ENCODE measurements at places on chromosomes 2 and 18.

- DNase-seq = no peak
Observed at GRCh38 chr2:28352104-28352503, 40.6 kb upstream of the FOSL2 start.

DNA sequence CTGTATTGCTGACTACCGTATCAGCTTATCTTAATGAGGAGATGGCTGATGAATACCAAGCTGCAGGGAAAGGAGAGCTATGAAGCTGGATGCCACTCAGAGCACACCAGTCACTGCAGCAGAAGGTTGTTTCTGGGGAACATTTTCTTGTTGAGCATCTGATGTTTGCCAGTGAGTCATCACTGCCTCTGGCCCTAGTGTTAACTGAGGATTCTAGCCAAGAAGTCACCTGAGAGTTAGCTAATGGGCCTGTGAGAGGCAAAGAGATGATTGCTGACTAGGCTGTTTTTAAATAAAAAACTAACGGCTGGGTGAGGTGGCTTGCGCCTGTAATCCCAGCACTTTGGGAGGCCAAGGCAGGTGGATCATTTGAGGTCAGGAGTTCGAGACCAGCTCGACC lies 37.9 kb downstream of the CCDC150 start:
- DNase-seq = no peak

DNA sequence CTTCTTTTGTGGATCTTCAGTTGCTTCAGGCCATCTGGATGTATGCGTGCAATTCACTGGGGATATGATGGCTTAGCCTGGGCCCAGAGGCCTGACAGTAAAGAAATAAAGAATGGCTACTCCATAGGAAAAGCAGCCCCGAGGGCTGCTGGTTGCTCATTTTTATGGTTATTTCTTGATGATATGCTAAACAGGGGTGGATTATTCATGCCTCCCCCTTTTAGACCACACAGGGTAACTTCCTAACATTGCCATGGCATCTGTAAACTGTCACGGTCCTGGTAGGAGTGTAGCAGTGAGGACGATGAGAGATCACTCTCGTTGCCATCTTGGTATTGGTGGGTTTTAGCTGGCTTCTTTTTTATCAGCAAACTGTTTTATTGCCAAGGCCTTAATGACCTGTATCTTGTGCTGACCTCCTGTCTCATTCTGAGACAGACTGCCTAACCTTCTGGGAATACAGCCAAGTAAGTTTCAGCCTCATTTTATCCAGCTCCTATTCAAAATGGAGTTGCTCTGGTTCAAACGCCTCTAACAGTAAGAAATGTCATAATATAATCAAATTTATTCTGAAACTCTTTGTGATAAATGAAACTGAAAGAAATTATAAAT lies 60.5 kb downstream of the DSEL start:
- DNase-seq = no peak

DNA sequence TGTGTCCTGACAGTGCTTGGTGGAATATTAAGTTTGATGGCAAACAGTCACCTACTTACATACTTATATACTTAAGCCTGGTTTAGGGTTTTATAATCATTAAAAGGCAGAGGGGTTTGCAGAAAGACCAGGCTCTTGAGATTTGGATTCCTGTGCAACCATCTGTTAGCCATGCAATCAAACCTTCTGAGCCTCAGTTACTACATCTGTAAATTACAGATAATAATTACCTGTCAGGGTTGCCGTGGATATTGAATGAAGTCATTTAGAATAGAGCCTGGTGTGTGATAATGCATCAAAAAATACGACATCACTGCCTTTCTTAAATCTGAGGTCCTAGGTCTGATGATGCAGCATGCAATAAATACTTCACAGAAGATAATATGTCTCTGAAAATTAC lies 152.9 kb downstream of the ARHGAP28 start:
- no peak for DNase-seq

GRCh38 chr2:42238644-42239288 lies 69.6 kb downstream of the EML4 start:
- peak; percentile 31 for DNase-seq

- DNase-seq = no peak
Observed at GRCh38 chr2:64273524-64274398, 129.5 kb upstream of the PELI1 start.

- no peak for DNase-seq
Observed at GRCh38 chr2:214395040-214395439, 15.8 kb upstream of the VWC2L start.

- no peak for DNase-seq
Observed at GRCh38 chr2:15334644-15335326, 226.3 kb downstream of the NBAS start.

GRCh38 chr2:197149546-197149945 lies 161.0 kb downstream of the ANKRD44 start:
- no peak for DNase-seq

- no peak for DNase-seq
Observed at GRCh38 chr18:1047406-1047805, 142.7 kb downstream of the ADCYAP1 start.

GRCh38 chr2:146349334-146349733 lies 1495.5 kb upstream of the ACVR2A start:
- DNase-seq = no peak

- no peak for DNase-seq
Observed at GRCh38 chr18:4352746-4353551, 102.2 kb downstream of the DLGAP1 start.

- no peak for DNase-seq
Observed at GRCh38 chr18:2102022-2102421, 469.3 kb downstream of the METTL4 start.

DNA sequence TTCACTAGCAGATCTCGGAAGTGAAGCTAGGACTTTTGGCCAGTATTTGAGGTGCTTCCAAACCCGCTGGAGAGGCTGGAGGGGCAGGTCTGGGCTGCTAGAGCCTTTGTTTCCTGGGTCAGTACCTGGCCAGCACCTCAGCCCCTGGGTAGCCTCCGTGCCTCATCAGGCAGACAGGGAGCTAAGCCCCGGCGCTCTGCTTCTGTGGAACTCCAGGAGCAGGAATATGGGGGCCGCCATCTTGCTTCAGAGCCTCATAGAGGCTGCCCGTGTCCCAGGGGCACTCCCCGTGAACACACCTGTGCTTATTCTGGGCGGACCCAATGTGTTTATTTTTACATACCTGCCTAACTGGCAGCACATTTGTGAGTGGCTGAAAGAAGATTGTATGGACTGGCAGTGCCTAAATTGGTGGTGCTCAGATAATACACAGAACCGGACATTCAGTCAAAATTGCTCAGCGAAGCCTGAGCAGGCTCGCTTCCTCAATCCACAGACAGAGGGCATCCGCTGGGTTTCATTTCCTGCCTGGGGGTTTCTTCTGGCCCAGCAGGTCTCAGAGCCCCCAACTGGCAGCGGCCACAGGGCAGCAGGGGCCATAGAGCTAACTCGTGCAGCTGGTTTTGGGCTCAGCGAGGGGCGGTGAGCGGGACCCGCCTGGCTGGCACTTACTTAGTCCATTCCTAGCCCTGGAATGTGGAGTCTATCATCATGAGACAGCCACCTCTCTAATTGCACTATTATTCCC lies 176.8 kb upstream of the ALKAL2 start:
- no peak for DNase-seq

GRCh38 chr2:169761251-169761969 lies 27.8 kb downstream of the KLHL23 start:
- no peak for DNase-seq

DNA sequence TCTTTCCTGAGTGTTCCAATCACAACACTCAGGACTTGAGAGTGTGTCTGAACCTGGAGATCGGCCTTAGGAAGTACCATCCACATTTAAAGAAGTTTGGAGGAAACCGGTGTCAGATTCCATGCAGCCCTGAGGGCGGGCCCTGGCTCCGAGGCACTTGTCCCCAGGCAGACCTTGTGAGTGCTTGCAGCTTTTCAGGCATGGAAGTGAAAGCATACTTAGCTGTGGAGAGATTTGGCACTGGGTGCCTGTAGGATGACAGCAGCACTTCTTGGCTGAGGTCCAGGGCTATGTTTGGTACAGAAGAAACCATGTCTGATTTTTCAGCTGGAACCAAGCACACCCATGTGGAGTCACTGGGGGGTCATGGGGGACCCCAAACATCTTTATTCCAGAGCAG lies 230.8 kb downstream of the SEPTIN10 start:
- DNase-seq = no peak

- DNase-seq = no peak
Observed at GRCh38 chr2:218075975-218076811, 7.1 kb downstream of the RUFY4 start.

DNA sequence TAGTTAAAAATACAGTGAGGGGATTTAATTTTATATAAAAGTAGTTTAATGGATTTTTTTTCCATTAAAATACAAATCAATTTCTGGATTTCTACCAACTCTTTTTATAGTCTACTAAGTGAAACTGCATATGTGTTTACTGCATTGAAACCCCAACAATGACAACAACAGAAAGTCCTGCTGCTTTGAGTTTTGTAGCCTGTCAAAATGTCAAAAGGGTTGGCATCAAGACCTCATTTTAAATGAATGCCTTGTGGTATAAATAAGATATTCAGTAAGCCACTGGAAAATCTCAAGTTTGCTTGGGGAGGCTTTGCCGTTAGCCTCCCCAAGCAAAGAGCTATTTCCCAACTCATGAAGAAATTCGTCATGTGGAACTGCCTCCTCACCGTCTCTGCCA lies 440.3 kb upstream of the HNMT start:
- no peak for DNase-seq
